ENCODE measurements at places on chromosomes 2 and 18.

DNA sequence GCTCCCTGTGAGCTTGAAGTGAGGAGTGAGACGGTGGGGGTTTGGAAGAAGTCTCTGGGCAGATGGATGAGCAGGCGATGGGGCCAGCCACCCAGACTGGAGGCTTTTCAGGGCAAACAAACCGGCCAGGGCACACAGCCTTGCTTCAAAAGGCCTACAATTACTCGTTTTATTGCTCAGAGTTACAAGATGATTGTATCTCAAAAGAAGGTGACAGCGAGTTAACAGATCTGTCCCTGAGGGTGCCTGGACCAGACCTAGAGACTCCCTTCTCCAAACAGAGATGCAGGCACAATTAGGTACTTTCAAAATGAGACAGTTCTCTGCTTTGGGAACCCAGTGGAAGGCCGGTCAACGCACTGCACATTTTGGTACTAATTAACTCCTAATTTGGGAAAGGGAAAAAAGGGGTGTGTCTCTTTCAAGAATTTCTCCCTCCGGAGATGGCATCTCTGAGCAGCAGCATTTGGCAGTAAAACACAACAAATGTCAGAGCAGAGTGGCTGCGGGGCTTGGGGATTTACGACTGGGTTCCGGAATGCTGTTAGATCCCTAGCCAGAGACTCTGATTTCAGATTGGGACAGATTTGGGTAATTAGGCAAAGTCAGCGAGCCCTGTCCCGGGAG, 226.7 kb downstream of the TTC32 start:
- DNase-seq: no peak

- DNase-seq: no peak
These were observed 16.6 kb downstream of the NPPC start for GRCh38 chr2:231909631-231910030.

GRCh38 chr18:32771169-32771751, 1.6 kb downstream of the KLHL14 start:
- no peak for DNase-seq

DNA sequence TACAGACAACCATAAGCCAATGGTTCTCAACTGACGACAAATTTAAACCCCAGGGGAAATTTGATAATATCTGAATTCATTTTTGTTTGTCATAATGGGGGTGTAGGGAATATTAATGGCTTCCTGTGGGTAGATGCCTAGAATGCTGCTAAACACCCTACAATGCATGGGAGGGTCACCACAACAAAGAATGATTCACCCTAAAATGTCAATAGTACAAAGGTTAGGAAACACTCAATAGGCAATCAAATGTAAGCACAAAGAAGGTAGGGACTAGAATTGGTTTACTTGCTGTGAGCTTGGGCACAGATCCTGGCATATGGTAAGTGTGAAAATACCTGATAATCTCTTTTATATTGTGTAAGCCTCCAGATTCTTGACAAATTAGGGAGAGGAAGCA, 20.1 kb upstream of the FANCL start:
- no peak for DNase-seq

DNA sequence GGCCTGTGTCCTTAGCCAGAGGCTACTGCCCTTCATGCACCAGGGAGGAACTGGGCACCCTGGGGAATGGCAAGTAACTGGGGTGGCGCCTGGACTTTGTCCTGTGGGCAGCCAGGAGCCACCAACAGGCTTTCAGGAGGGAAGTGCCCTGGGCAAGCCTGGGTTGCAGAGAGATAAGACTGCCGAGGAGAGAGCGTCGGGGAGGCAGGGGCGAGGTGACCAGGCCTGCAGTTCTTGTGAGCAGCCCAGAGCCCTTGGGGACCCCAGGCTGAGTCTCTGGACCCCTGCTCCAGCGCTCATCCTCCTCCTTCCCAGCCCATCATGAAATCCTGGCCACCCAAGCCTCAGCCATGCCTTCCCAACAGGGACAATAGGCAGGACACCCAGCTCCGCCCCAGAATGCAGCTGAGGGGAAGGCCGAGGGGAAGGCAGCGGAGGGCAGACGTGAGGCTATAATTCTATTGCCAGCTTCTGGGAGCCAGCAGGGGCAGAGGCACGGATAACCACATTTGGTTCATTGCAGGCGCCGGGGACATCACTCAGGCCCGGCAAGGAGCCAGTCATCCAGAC, 25.1 kb downstream of the ADRA2B start:
- DNase-seq: no peak

- DNase-seq: no peak
These were observed 207.2 kb downstream of the GALNT13 start for GRCh38 chr2:154078926-154079325.

- no peak for DNase-seq
These were observed 42.2 kb downstream of the TTC32 start for GRCh38 chr2:19859565-19859964.

DNA sequence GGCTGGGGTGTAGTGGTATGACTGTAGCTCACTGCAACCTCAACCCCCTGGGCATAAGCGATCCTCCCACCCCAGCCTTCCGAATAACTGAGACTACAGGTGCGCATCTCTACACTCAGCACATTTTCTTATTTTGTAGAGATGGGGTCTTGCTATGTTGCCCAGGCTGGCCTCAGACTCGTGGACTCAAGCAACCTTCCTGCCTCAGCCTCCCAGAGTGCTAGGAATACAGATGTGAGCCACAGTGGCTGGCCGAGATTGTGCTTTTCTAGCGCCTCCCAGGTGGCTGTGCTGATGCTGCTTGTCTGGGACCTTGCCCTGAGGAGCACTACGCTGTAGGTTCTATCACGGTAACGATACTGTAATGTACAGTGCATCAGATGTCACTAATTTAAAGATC, 155.6 kb downstream of the AGAP1 start:
- DNase-seq: no peak

DNA sequence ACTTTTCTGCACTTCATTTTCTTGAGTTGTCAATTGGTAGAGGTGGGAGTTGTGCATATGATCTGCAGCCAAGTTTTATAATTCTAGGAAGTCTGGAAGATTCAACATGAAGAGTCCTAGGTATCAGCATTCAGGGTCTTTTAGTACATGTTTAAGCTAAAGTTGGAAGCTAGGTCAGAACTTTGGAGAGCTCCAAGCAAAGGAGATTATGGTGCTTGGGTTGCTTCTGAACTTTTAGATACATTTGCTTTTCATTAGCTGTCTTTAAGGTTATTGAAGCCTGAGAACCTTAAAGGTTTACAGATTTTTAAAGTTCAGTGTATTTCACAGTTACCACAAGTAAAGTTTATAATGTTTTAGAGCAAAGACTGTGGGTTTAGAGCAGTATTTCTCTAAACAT, 85.5 kb downstream of the EPC2 start:
- DNase-seq: no peak

DNA sequence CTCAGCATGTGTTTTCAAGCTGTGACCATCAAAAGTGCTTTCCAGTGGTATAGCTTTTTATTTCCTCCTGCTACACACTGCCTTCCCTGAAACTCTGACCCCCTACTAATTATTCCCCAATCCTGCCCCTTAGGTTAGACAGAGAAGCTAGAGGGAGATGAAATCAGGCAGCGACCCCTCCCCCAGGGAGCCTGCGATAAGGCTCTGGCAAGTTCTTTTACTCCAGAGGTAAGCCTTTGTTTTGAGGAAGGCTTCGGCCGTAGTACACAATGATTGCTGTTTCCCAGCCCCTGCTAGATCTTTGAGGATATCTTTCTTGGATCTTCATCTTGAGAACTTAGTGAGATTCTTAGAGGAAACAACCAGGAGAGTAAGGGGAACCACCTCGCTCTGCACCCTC, 33.5 kb upstream of the NOL4 start:
- no peak for DNase-seq

- DNase-seq: no peak
These were observed 3.3 kb downstream of the KIF3C start for GRCh38 chr2:25979001-25979400.

DNA sequence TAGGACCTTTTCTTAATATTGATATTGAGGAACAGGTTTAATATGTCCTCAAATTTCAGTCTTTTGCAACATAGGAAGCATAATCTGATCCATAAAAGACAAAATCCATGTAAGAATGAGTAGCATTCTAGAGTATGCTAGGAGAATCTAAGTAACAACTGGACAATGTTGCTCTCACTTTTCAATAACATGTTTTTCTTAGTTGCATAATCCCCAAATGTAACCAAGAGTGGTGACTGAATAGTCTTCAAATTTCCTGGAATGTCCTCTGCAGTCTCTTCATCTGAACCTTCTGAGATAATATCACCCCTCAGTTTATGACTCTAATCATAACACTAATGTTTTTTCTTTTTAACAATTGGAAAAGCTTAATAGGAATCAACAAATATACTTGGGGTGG, 110.0 kb upstream of the ZEB2 start:
- no peak for DNase-seq

DNA sequence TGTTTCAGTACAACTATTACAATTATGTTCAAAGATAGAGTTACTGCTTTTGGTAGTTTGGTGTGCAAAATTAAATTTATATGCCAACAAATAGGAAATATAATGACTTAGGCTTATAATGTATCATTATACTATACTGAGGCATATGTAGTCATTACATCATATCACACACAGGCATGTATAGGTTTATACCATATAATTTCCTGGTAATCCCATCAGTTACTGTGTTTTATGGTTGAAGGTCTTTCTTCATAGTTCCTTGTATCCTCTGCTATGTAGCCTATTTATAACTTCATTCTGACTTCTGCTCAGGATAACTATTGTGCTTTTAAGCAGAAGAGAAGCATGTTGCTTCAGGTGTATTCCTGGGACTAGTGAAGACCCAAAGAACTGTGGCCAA, 110.5 kb downstream of the ZNF407 start:
- DNase-seq: no peak

GRCh38 chr2:171157109-171157500, 3.6 kb downstream of the TLK1 start:
- no peak for DNase-seq

GRCh38 chr2:88713408-88713807, 21.9 kb downstream of the RPIA start:
- no peak for DNase-seq

DNA sequence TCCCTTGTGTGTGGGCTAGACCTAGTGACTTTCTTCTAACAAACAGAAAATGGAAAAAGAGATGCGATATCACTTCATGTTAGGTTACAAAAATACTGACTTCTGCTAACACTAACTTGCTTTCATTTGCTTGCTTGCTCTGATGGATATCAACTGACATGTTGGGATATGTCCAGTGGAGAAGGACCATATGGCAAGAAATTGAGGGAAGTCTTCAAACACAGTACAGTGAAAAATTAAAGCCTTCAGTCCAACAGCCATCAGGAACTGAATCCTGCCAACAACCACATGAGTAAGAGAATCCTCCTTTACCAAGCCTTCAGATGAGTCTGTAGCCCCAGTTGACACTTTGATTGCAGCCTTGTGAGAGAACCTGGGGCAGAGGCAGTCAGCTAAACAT, 143.9 kb downstream of the MAIP1 start:
- DNase-seq: no peak

GRCh38 chr2:157657858-157658257, 29.2 kb upstream of the ACVR1C start:
- DNase-seq: no peak

GRCh38 chr18:68803356-68803755, 5.5 kb downstream of the CCDC102B start:
- DNase-seq: peak; percentile 23

GRCh38 chr2:109670556-109671411, 56.6 kb downstream of the SOWAHC start:
- DNase-seq: no peak

DNA sequence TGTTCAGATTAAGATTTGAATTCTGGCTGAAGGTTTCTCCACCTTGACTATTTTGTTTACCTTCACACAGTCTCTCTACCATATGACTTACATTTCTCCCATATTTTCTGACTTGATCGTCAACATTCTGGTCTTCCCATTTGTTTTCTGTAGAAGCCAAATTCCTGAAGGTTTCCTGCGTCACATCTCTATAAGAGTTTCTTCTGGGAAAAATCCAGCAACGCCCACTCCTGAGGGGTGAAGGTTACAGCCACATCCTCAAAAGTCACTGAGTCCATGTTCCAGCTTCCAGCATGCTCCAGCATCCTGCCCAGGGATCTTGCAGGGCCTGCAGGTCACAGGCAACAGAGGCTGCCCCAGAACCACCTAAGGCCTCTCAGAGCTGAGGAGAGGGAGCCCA, 47.5 kb downstream of the NBEAL1 start:
- no peak for DNase-seq

DNA sequence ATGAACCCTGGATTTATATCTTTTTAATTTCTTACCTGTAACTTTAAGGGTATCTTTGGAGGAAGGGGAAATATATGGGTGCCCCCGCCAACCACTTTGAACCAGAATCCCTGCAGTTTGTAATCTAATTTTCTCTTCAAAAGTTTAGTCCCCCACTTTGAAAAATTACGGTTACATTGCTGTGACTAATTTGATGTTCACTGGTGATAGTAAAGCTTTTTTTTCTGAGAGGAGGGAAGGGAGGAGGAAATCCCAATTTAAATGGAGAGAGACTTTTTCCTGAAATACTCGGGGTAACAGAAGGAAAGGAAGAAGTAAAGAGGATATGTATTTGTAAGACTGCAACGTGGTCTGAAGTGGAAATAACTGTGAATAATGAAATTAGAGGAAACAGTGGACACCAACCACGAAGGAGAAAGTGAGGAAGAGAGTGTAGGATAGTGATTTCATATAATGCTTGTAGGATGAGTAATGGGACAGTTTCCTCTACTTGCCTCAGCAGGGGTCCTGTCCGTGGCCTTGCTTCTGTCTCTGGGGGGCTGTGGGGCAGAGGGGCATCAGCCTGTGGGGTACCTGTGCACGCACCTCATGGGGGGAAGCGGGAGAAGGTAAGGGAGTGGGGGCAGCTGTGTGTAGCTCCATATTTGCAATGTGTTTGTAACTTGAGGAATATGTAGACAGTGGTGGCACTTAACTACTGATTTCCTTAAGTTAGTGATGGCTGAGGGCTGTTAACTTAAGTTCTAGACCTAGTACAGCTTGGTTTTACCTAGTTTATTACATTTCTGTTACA, 161.1 kb downstream of the LTBP1 start:
- no peak for DNase-seq

GRCh38 chr2:41182961-41183360, 731.1 kb upstream of the SLC8A1 start:
- DNase-seq: no peak

DNA sequence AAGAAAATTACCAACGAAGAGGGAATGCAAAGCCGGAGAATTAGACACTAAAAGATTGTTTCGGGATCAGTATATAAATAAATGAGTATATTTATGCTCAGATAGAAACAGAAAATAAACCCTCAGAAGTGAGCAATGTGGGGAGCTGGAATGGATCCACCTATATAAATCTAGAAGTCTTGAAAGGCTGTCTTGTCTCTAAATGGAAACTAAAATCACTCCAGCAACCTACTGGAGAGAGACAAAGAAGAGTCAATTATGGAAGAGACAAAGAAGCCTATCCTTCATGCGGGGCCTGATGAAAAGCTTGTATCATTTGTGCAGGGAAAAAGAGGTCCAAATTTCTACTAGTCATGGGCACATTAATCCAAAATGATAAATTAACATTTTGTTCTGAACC, 158.1 kb downstream of the DNAH7 start:
- no peak for DNase-seq

GRCh38 chr2:35714883-35715282, 640.7 kb upstream of the CRIM1 start:
- DNase-seq: no peak

- no peak for DNase-seq
These were observed 187.5 kb downstream of the SCG2 start for GRCh38 chr2:223414646-223415045.

All from suppressor macrophage (primary cell).